ENCODE measurements at places on chromosomes 6 and 20. TPM values are rescaled to one million over a fixed set of nuclear protein-coding genes. Genes with fewer than 3 reads are reported as not detected.

RSPO3 gene
- total RNA-seq = not detected

SLC17A2 gene
- total RNA-seq = not detected

MAPK14 gene
- 32.8 TPM for total RNA-seq

UBE2J1 gene
- total RNA-seq = 16.4 TPM

HLA-DQB1 gene
- 11.1 TPM for total RNA-seq

ANKRD66 gene
- total RNA-seq = not detected

CGAS gene
- 2.8 TPM for total RNA-seq

RGS17 gene
- 2.3 TPM for total RNA-seq

CBFA2T2 gene
- total RNA-seq = 31.8 TPM

C20orf96 gene
- total RNA-seq = 29.4 TPM

DPM1 gene
- total RNA-seq = 56.5 TPM

SLC35D3 gene
- total RNA-seq = not detected

SRSF12 gene
- total RNA-seq = 17.7 TPM

CALHM4 gene
- not detected for total RNA-seq

MATN4 gene
- total RNA-seq = 0.20 TPM

CST7 gene
- not detected for total RNA-seq

TP53TG5 gene
- 2.4 TPM for total RNA-seq

OR12D3 gene
- total RNA-seq = not detected

TDP2 gene
- 53.0 TPM for total RNA-seq

LY86 gene
- total RNA-seq = not detected

OTOR gene
- not detected for total RNA-seq

HLA-DRB5 gene
- total RNA-seq = 1.9 TPM

NRN1 gene
- total RNA-seq = 0.44 TPM

TRDN gene
- total RNA-seq = 57.5 TPM

CNR1 gene
- 12.2 TPM for total RNA-seq

OR2B3 gene
- not detected for total RNA-seq

CAGE1 gene
- total RNA-seq = 0.21 TPM

MOCS1 gene
- 11.1 TPM for total RNA-seq

SERPINB1 gene
- 30.6 TPM for total RNA-seq

TMEM14B gene
- 272 TPM for total RNA-seq

GSTA2 gene
- total RNA-seq = 1.7 TPM

CTNNBL1 gene
- 72.3 TPM for total RNA-seq

APOM gene
- 2.0 TPM for total RNA-seq

DPPA5 gene
- not detected for total RNA-seq
